Activated CD4-positive, alpha-beta memory T cell treated with anti-CD3 and anti-CD28 coated beads for 36 hours (primary cell): ENCODE measurements at places on chromosomes 16 and 17. TPM values are rescaled to one million over a fixed set of nuclear protein-coding genes. Genes with fewer than 3 reads are reported as not detected.

- no peak for DNase-seq
These were observed 2.2 kb downstream of the CRISPLD2 start for GRCh38 chr16:84821728-84822689.

- no peak for DNase-seq
These were observed 4.7 kb upstream of the KDM8 start for GRCh38 chr16:27198451-27199234.

DNA sequence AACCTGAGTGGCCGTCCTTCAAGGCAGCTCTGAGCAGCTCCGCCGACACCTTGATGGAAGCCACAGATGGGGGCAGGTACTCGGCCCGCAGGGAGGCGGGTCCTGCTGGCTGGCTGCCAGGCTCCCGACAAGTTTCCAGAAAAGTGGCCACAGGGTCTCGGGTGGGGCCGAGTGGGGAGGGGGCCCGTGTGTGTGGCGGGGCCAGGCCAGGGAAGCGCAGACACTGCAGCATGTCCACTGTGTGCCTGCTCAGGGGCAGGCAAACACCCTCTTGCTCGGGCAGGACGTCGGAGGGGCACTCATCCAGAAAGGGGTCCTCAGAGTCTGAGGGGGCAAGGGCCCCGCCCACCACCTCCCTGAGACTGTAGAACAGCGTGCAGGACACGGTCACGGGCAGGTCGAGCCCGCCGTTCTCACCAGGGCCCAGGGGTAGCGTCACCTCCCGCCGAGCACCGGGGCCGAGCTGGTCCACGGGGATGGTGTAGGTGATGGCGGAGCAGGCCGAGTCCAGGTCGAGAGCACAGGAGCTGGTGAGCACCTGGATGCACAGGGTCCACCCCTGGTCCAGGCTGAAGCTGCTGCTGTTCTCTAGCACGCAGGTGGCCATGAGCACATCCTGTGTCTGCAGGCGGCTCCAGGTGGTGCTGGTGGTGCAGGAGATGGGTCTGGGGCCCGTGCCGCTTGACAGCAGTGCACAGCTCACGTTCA lies 5.1 kb downstream of the FAAP100 start:
- DNase-seq, result no peak

DNA sequence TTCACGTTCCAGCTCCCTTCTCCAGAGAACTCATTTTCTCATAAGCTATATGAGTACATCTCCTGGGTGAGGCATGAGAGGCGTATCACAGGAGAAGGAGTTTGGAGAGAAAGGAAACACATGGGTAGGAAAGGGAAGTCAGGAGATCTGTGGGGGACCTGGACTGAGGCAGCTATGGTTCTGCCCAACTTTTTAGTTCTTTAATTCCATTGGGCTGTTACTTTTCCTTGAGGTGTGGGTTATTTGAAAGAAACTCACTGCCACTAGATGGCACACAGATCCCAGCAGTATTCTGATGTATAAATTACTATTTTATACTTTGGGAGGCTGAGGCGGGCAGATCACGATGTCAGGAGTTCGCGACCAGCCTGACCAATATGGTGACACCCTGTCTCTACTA lies 63.6 kb downstream of the NUP93 start:
- DNase-seq, result no peak

DNA sequence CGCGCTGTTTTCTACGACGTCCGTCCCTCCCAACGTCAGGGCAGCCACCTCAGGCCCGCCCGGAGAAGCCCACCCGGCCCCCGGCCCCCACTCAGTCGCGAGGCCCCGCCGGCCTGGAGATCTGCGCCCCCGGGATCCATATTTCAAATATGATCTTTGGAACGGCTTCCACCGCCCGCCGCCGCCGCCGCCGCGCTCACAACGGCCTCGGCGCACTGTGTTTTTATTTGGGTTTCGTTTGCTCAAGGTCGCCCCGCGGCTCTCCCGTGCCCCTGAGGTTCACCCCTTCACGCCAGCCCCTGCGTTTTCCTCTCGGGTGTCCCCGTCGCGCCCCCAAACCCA lies 4.2 kb upstream of the CBX4 start:
- no peak for DNase-seq

C17orf107 gene
- total RNA-seq, result 2.5 TPM

GGA2 gene
- total RNA-seq, result 75.1 TPM
